ENCODE measurements at places on chromosomes 2 and 18. TPM values are rescaled to one million over a fixed set of nuclear protein-coding genes. Genes with fewer than 3 reads are reported as not detected.

UGT1A8 gene
- 0.06 TPM for total RNA-seq

NYAP2 gene
- total RNA-seq, result not detected

ITPRIPL1 gene
- not detected for total RNA-seq

TRIM54 gene
- total RNA-seq, result 1.1 TPM

MFSD6 gene
- total RNA-seq, result 39.4 TPM

RTP5 gene
- total RNA-seq, result not detected

AQP12B gene
- total RNA-seq, result not detected

CYS1 gene
- 1.3 TPM for total RNA-seq

UGT1A6 gene
- 1.5 TPM for total RNA-seq

Measured in A549 treated with dexamethasone at 1 μM for 4 hours (cell line).